ENCODE measurements at places on chromosomes 4 and X. TPM values are rescaled to one million over a fixed set of nuclear protein-coding genes. Genes with fewer than 3 reads are reported as not detected.

The NALF2 gene
- total RNA-seq = not detected

The FHIP1A gene
- 1.5 TPM for total RNA-seq

The ITGB1BP2 gene
- total RNA-seq = 2.2 TPM

GRCh38 chr4:186266729-186267456 lies 904 bp downstream of the F11 start:
- no peak for DNase-seq

GRCh38 chr4:140326395-140326993 lies 47.0 kb upstream of the SCOC start:
- DNase-seq = peak; percentile 10

DNA sequence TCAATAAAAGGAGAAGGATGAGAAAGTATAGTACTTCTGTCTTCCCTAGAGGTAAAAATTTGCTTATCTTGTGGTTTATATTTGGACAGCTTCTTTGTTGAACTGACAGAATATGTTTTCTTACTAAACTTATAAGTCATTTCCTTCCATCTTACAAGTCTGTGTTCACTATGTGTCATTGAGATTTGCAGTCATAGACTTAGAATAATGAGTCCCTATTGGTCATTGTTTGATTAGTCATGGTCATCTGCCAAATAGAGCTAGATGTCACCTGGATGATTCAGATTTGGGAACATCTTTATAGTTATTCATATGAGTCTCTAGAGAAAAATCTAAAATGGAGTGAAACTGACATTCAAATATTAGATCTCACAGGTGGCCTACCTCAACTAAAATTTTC lies 51.5 kb downstream of the SPATA18 start:
- no peak for DNase-seq

- no peak for DNase-seq
Observed at GRCh38 chr4:56671860-56672259, 9.2 kb downstream of the HOPX start.

- DNase-seq = no peak
Observed at GRCh38 chr4:147837435-147837834, 105.5 kb downstream of the ARHGAP10 start.

GRCh38 chr4:11416071-11416766 lies 12.5 kb downstream of the HS3ST1 start:
- no peak for DNase-seq

DNA sequence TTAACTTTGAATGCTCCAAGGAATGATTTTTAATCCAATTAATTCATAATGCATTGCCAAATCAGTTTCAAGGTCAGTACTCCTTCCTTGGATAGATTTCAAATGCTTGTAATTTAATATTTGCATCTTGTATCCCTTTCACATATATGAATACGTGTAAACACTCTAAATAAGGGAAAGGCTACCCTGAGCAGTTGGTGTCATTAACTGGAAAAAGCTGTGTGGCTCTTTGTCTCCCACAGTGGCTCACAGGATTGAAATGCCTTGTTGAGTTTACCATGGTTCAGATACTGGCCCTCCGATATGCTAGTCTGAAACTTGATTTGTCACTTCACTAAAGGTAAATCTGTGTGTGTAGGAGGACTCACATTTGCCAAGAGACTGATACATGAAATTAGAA lies 16.7 kb upstream of the ACOT9 start:
- DNase-seq = no peak

DNA sequence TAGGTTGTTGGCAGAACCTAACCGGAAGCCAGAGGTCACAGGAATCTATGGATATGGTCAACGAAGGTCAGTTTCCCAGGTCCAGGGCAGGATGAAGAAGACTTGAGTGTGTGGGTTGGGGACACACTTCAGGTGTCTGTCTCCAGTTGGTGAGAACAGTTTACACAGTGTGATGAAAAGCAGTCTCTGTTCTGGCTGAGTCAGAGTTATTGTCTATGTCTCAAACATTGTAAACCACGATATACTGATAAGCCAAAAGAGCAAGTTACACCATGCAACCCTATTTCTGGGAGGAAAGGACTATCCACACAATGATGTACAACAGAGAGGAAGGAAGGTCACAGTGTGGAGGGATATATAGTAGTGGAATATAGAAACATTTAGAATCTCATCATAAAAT lies 187.1 kb upstream of the C1QTNF7 start:
- no peak for DNase-seq

- no peak for DNase-seq
Observed at GRCh38 chrX:2340991-2341390, 159.8 kb downstream of the DHRSX start.

GRCh38 chrX:38660395-38661102 lies 99.2 kb downstream of the TSPAN7 start:
- DNase-seq = no peak

DNA sequence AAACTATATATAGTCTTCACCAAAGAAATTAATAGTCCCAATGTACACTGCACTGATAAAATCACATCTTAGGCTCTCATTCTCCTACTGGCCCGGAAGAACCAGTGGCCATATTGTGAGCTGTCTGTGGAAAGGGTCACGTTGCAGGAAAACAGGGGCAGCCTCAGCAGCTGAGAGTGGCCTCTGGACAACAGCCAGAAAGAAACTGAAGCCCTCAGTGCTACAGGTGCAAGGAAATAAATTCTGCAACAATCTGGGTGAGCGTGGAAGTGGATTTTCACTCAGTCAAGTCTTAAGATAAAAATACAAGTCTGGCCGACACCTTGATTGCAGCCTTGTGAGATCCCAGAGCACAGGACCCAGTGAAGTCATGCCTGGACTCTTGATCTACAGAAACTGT lies 3.2 kb upstream of the SLC25A14 start:
- DNase-seq = no peak

- DNase-seq = no peak
Observed at GRCh38 chr4:182246401-182247205, 3.4 kb downstream of the TENM3 start.

DNA sequence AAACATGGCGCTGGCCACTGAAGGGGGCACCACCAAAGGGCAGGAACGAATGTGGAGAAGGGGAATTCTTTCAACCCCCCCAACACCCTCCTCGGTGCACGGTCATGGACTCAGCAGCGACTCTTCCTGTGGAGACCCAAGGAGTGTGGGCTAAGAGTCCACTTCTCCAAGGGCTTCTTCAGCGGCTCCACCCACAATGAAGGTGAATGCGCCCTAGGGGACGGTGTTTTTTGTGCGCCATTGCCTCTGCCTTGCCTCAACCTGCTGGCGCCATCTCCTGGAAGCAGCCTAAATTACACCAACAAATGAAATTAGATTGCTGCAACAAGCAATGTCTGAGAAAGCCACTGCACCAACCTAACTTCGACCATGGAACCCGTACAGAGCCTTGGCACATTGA lies 169.2 kb upstream of the MAGEB18 start:
- DNase-seq = no peak

GRCh38 chrX:113545040-113545439 lies 704.4 kb upstream of the AMOT start:
- no peak for DNase-seq

DNA sequence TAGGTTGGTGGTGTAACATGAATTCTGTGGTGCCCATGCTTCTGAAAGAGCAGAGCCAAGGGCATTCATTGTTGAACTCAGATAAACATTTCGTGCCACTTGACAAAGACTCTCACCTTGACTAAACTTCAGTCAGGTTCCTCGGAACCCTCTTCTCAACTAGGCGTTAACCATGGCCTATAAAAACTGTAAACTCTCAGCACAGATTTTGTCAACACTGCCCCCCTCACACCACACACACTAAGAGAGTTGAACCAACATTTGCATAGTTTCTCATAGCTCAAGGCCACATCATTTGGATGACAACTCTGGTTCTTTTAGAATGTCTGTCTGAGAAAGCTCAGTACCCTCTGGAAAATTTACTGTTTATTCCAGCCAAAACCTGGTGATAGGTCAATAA lies 28.1 kb downstream of the CASP6 start:
- no peak for DNase-seq

DNA sequence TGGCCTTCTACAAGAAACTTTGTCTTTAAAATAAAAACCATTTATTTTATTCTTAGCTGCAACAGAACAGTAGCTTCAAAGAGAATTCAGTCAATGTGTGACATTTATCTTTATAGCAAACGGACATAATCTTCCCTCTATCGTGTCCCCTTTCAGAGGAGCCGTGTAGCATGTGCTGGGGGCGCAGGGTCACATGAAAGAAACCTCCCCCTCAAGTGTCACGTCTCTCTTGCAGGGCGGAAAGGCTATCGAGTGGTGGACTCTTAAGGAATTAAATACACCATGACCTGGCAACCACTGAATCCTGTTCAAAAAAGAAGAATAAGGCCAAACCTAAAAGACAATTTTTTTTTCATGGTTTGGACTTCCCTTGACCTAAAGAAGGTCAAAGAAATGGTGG lies 40.2 kb downstream of the ZNF827 start:
- DNase-seq = no peak

GRCh38 chrX:112341598-112341997 lies 259.0 kb upstream of the TRPC5 start:
- DNase-seq = no peak

GRCh38 chrX:9797384-9798360 lies 11.4 kb downstream of the SHROOM2 start:
- DNase-seq = no peak

DNA sequence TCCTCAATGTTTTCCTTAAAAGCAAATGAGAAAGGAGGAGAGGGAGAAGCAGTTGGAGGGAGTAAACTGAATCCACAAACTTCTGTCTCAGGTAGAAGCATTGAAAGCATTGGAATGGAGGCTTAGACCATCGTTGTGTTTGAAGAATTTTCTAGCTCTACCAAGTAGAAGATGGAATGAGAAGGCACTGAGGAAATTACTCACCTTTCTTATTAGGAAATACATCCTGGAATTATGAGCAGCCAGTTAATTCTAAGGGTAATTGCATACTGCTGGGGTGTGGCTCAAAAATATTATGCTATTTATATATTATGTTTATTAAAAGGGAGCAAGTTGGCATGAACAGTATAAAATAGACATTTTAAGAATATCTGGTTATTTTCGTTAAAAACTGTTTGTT lies 12.9 kb downstream of the PGM2 start:
- DNase-seq = no peak
